Smooth muscle cell of the pulmonary artery (primary cell): ENCODE measurements at places on chromosomes 5 and 9. TPM values are rescaled to one million over a fixed set of nuclear protein-coding genes. Genes with fewer than 3 reads are reported as not detected.

Gene PCDHB3
- 0.79 and 1.6 TPM in 2 replicates for total RNA-seq

Gene PCDHA6
- total RNA-seq, result 0.76 and 0.91 TPM in 2 replicates

Gene FOXI1
- not detected in 2 replicates for total RNA-seq

Gene SGTB
- total RNA-seq, result 25.3 and 26.1 TPM in 2 replicates

Gene MAP1B
- 199 and 381 TPM in 2 replicates for total RNA-seq

Gene CPEB4
- total RNA-seq, result 30.1 and 39.9 TPM in 2 replicates

Gene FAM163B
- total RNA-seq, result 0.20 and 0.39 TPM in 2 replicates

Gene ZDHHC11
- 2.9 and 10.4 TPM in 2 replicates for total RNA-seq

Gene ARHGEF28
- total RNA-seq, result 6.1 and 50.8 TPM in 2 replicates

Gene MARVELD2
- total RNA-seq, result 1.6 and 1.7 TPM in 2 replicates

Gene CD14
- total RNA-seq, result 4.8 and 5.2 TPM in 2 replicates

Gene SLC26A2
- total RNA-seq, result 19.2 and 21.4 TPM in 2 replicates

Gene ORM1
- total RNA-seq, result not detected in 2 replicates

Gene AGPAT2
- total RNA-seq, result 42.9 and 46.8 TPM in 2 replicates

Gene IRX2
- total RNA-seq, result 0.69 and 1.8 TPM in 2 replicates

Gene DIRAS2
- 0.03 and 0.33 TPM in 2 replicates for total RNA-seq

Gene KIAA0825
- total RNA-seq, result 3.1 and 3.8 TPM in 2 replicates

Gene C5orf58
- total RNA-seq, result not detected in 2 replicates

Gene PCDHB4
- 0.20 and 0.59 TPM in 2 replicates for total RNA-seq

Gene HAVCR2
- 0.33 and 0.39 TPM in 2 replicates for total RNA-seq

Gene SLC4A9
- 0.07 TPM in 1 of 2 replicates, not detected in the other for total RNA-seq

Gene NPR3
- 37.5 and 43.4 TPM in 2 replicates for total RNA-seq
